ENCODE measurements at places on chromosomes 13 and 19.

GRCh38 chr19:33660410-33661124 lies 38.8 kb downstream of the CHST8 start:
- DNase-seq, result no peak

- DNase-seq, result no peak
Measured at GRCh38 chr19:7781157-7781556, 18.1 kb downstream of the CLEC4M start.

DNA sequence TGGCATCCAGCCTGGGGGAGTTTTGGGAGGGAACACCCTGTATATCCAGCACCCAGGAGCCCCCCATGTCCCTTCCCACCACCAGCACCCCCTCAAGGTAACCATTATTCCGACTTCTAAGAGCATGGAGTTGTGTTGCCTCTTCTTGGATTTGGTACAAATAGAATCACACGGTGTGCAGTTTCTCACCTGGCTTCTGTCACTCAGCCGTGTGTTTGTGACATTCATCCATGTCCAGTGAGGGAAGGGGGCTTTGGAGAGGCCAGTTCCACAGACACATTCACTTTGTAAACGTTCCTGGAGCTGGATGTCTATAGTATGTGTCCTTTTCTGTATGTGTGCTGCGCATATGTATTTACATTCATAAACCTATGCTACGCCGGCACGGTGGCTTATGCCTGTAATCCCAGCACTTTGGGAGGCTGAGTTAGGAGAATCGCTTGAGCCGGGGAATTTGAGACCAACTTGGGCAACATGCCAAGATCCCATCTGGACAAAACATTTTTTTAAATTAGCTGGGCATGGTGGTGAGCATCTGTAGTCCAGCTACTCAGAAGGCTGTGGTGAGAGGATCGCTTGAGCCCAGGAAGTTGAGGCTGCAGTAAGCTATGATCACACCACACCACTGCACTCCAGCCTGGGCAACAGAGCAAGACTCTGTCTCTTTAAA lies 36.6 kb downstream of the MYH14 start:
- DNase-seq, result no peak

DNA sequence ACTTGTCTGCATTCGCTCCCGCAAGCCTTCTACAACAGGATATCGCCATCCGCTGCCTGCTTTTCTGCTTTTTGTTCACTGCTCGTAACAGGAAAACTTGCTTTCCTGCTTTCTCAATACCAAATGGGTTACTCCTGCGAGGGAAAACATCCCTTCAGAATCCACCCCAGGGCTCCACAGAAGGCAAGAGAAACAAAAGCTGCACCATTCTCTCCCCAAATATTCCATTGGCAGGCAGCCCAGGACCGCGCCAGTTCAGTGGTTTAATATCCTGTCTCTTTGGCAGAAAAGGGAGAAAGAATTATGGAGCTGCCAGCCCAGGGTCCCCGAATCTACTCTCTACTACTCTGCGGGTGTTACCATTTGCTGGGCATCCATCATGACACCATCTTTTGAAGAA lies 84.7 kb upstream of the DOCK9 start:
- no peak for DNase-seq

- no peak for DNase-seq
Measured at GRCh38 chr13:60922576-60923231, 492.9 kb downstream of the PCDH20 start.

DNA sequence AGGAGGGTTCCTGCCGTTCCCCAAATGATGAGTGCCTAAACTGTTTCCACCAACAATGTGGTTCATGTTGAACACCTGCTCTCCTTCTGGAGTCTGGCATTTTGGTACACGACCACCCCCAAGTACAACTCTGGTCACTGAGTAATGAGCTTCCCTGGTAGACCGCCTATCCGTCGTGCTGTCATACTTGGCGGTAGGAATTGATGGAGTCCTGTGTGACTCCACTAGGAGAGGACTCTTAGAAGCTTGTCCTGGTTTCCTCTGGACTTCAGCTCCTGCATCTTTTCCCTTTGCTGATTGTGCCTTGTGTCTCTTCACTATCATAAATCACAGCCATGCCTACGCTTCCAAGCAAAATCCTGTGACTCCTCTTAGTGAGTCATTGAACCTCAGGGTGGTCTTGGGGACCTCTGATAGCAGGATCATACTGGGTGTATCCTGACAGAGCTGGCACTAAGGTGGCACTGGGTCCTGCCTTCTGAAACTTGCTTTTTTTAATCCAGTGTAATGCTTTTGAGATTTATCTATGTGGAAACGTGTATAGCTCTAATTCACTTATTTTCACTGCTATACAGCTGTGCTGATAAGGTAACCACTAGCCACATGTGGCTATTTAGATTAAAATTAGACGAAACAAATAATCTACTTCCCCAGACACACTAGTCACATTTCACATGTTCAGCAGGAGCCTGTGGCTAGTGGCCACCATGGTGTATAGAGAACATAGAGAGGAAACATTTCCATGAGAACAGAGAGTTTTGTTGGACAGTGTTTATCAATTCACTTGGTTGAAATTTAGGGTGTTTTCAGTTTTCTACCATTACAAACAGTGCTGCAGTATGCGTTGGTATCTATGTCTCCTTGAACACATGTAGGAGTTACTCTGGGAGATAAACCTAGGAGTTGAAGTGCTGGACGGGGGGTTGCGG lies 6.1 kb upstream of the ASF1B start:
- DNase-seq, result no peak

All from pons (tissue), 1 donor.